Activated CD8-positive, alpha-beta memory T cell treated with anti-CD3 and anti-CD28 coated beads, Interleukin-2, amount 10 ng/mL, durations not matched to agents 7 days and 5 days (primary cell): ENCODE measurements at places on chromosomes 12 and 14. TPM values are rescaled to one million over a fixed set of nuclear protein-coding genes. Genes with fewer than 3 reads are reported as not detected.
A peak's percentile ranks its signal among the peaks of the same experiment; 100 is the strongest.

GRCh38 chr12:119225454-119225853 lies 46.7 kb downstream of the HSPB8 start:
- no peak for DNase-seq

The MANSC1 gene
- total RNA-seq, result 0.14 TPM

- DNase-seq, result peak; percentile 71
Observed at GRCh38 chr14:31127690-31128089, 79.9 kb downstream of the HECTD1 start.

DNA sequence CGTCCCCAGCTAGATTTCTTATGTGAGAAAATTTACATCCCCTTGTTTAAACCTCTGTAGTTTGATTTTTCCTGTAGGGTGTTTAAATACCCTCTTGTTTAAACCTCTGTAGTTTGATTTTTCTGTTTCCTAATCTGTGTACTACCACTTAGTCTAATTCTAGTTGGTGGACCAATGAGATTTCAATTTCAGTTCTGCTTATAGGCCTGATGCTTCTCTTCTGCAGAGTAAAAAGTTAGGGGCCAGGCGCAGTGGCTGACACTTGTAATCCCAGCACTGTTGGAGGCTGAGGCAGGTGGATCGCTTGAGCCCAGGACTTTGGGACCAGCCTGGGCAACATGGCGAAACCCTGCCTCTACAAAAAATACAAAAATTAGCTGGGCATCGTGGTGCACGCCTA lies 11.5 kb downstream of the UBC start:
- no peak for DNase-seq

GRCh38 chr12:120468821-120469449 lies 613 bp downstream of the SRSF9 start:
- DNase-seq, result peak; percentile 51

The ZNF891 gene
- 2.3 TPM for total RNA-seq

The NRIP2 gene
- total RNA-seq, result not detected

The SEL1L gene
- 65.3 TPM for total RNA-seq

The TEX52 gene
- not detected for total RNA-seq

DNA sequence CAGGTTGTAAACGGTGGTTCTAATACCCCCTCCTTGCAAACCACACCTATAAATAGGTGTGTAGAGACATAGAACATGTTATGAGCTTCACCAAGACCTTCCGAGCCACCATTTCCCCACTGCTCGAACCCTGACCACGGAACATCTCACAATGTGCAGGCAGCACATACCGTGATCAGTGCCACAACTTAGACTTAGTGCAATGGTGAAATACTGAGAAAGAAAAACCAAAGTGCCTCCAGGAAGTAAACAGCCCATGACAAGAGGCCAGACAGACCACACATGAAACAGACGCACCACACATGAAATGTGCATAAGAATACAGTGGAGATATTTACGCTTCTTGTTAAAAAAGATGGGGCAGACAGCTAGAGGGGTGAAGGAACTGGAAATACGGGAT lies 166.9 kb upstream of the CCND2 start:
- peak; percentile 80 for DNase-seq

- DNase-seq, result no peak
Observed at GRCh38 chr14:76919431-76920330, 93.5 kb downstream of the LRRC74A start.

GRCh38 chr14:95774265-95775160 lies 60.6 kb upstream of the TCL1A start:
- peak; percentile 63 for DNase-seq

DNA sequence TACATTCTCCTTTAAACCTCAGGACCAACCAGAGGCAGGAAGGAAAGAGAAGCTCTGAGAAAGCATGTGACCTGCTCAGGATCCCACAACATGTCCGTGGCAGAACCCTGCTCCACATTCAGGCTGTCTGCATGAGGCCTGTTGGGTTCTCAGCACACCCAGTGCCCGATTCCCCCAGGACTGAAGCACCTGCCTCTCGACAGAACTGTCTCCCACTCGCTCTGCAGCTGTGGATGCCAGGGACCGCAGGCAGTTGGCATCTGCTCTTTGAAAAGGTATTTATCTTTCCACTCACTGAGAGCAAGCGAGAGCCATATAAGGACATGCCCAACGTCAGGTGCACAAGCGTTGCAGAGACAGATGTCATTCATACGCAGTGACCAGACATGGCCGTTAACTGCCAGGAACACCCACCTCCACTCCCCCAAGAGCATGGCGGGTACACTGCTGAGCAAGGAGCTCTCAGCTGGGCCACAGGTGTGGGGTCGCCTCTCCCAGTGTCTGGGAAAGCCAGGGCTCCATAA lies 18.9 kb downstream of the PITPNM2 start:
- DNase-seq, result no peak

- DNase-seq, result no peak
Observed at GRCh38 chr12:60194678-60195077, 598.8 kb downstream of the SLC16A7 start.

DNA sequence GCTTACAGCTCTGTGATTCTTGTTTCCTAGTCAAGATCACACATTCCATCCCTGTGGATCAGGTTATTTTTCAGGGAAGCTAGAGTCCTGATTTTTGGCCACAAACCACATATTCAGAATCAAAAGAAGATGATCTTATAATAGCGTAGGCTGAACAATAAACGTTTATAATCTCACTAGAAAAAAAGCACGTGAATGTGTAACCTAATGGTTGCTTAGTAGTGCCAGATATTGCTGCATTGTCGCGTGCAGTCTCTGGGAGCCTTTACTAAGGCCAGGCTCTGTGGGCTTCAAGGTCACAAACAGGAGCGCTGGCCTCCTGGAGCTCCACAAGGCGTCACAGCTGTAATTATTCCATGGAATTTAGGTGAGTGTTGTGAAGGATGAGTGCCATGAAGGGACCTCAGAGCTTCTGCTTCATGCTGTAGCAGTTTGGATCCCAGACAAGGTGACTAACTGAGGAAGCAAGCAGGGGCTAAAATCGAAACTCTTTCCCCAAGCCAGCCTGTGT lies 17.4 kb downstream of the CDKN1B start:
- DNase-seq, result peak; percentile 41

GRCh38 chr12:48143898-48144297 lies 13.4 kb downstream of the ASB8 start:
- DNase-seq, result no peak

The PLBD1 gene
- total RNA-seq, result not detected

DNA sequence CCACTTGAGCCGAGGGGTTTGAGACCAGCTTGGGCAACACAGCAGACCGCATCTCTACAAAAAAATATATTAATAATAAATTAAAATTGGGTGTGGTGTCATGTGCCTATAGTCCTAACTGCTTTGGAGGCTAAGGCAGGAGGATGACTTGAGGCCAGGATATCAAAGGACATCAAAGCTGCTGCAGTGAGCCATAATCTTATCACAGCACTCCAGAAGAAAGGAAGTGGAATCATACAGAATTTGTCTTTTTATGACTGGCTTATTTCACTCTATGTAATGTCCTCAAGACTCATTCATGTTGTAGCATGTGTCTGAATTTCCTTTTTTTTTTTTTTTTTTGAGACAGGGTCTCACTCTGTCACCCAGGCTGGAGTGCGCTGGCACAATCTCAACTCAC lies 43.9 kb upstream of the NUDT4 start:
- no peak for DNase-seq

The SETD1B gene
- 35.9 TPM for total RNA-seq

The SIX6 gene
- total RNA-seq, result not detected

GRCh38 chr12:123076604-123077297 lies 74.1 kb downstream of the PITPNM2 start:
- peak; percentile 80 for DNase-seq

DNA sequence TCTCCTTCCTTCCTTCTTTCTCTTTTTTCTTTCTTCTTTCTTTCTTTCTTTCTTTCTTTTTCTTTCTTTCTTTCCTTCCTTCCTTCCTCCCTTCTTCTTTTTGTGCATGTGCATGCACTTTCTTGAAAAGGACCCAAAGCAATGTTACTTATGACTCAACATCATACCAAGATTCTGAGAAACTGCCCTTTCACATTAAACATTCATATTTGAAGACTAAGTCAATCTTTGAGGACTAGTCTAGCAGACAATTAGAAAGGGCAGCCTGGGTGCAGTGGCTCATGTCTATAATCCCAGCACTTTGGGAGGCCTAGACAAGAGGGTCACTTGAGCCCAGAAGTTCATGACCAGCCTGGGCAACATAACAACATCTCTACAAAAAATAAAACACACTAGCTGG lies 212.8 kb upstream of the KITLG start:
- DNase-seq, result no peak

The KCNH5 gene
- not detected for total RNA-seq

- DNase-seq, result no peak
Observed at GRCh38 chr14:55070981-55071411, 19.5 kb downstream of the MAPK1IP1L start.

The TMEM19 gene
- 16.5 TPM for total RNA-seq

GRCh38 chr14:37591941-37592481 lies 3.0 kb downstream of the FOXA1 start:
- DNase-seq, result no peak

The LTBR gene
- 0.41 TPM for total RNA-seq

GRCh38 chr14:61215222-61216020 lies 65.7 kb downstream of the TMEM30B start:
- DNase-seq, result no peak
